ENCODE measurements at places on chromosomes 7 and 10.

DNA sequence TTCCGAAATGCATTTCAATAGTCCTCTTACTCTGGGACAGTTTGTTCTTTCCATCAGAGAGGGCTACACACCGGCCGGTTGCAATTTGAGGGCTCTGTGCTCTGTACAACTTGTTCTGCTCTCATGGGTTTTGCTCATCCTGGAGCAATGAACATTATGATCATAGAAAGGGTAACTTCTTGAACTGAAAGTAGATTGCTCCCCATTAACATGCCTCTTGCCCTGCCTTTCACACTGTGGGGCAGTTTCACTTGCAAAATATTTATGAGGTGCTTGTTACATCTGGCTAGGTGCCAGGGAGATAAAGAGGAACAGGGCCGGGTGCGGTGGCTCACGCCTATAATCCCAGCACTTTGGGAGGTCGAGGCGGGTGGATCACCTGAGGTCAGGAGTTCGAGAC, 97.3 kb upstream of the MPP7 start:
- no peak for DNase-seq

DNA sequence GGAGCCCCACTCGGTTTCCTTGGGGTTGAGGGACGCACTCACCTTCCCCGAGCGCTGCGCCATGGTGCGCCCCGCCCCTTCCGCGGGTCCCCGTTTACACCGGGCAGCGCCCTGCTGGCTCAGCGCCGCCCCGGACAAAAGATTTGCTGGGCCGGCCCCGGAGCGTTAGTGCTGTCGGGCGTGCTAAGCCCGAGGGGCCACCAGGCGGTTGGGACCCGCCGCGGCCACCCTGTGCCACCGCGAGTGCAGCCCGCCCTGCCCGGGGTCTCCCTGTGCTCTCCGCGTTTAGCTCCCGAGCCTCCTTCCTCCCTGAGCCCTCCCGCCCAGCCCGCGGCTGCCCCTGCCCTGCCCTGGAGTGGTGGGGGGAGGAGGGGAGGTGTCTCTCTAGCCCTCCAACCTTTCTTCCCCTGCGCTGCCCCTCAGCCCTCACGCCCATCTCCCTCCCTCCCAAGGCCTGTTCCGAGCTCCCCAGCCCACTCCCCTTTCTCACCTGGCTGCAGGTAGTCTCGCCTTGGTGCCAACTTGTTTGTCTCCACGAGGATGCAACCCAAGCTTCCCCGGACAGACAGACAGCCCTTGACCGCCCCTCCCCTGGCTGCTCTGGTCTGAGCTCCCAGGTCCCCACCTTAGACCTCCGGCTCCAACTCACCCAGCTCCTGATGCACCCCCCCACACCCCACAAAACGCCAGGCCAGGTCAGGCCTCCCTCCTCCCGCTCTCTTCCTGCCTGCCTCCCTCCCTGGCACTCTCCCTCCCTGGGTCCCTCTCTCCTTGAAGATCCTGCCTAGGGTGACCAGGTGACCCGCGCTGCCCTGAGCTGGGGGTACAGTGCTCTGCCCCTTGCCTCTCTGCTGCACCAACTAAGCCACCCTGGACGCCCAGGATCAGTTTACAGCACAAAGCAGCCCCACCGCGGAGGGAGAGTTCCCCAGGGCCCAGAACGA, at the start of gene CRYGN:
CRYGN (minus strand) TSS at position 287 of the 944 bp plus-strand sequence; CDS start at position 63, 224 bp downstream.
- DNase-seq = no peak

DNA sequence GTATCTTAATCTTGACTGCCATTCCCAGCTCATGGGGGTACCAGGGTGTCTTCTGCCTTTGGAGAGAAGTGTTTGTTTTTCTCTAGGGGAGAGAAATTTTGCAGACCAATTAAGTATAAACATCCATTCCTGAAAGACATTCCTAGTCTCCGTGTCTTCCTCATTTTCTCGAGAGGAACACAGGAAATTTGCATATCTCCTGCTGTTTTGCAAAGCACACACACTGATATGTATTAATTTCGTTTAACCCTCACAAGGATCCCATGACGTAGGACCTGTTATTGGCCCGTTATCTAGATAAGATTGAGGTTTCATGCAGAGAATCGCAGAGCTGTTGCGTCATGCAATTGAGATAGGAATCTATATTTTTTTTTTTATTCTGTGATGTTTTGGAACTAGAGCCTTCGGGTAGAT, 944 bp downstream of the RHBDD2 start:
- DNase-seq = no peak

DNA sequence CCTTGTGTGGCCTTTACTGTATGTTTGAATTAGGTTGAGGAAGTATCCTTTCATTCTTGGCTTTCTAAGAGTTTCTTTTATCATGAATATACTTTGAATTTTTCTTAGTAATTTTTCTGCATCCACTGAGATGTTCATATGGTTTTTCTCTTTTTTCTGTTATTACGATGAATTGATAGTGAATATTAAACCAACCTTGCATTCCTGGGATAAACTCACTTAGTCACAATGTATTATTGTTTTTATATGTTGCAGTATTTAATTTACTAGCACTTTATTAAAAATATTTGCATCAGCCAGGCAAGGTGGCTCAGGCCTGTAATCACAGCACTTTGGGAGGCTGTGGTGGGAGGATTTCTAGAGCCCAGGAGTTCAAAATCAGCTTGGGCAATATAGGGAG, 15.3 kb upstream of the RBM33 start:
- no peak for DNase-seq

DNA sequence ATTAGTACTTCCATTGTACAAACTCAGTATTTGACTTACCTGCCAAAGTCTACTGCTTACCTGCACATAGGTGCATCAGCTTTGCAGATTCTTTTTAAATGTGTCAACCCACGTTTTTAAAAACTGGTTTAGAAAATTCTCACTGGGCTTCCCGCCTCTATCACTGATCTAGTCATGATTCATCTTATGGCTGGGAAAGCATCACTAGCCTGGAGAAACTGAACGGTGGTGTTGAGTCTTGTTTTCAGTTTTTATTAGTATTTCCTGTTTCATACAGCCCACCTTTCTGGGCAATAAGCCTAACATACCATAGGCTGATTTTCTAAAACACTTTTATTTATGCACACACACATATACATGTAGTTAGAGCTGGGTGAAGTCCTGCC, 19.7 kb downstream of the DOCK1 start:
- no peak for DNase-seq

DNA sequence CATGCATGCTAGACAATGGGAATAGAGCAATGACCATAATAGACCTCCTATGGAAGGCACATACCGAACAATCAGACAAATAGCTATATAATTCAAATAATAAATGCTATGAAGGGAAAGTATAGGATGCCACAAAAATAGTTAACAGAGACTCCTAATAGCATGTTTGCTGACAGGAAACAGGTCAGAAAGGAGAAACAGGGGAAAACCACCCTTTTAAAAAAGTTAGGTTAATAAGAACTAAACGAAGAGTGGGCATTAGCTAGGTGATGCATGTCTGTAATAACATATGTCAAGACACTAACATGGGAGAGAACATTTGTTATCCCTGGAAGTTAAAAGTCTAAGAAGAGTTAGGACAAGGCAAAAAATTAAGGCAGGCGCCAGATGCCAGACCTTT, 58.9 kb downstream of the ABI1 start:
- DNase-seq = no peak

DNA sequence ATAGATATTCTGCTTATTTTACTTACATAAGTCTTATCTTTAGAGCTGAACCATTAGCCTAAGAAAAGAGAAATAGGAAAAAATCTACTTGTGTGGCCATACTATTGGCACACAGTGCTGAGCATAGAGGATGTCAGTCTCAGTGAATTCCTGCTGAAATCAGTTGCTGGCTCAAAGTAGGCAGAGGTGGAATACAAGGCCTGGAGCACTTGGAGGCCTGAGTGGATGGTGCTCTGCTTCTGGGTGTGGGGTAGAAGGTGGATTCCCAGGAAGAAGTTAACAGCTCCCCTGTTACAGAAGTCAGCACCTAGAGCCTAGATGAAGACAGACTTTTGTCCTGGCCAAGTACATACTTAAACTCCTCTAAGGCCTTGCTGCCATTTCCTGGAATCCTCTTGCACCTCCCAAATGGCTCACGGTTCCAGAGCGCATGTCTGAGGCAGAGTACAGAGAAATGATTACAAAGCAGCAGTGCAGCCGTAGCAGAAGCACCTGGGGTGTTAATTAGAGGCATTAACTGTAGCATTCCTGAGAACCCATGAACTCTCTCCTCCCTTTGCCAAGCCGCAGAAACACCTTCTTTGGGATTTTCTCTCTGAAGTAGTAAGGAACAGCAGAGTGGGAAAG, 18.0 kb upstream of the XPNPEP1 start:
- DNase-seq = no peak

DNA sequence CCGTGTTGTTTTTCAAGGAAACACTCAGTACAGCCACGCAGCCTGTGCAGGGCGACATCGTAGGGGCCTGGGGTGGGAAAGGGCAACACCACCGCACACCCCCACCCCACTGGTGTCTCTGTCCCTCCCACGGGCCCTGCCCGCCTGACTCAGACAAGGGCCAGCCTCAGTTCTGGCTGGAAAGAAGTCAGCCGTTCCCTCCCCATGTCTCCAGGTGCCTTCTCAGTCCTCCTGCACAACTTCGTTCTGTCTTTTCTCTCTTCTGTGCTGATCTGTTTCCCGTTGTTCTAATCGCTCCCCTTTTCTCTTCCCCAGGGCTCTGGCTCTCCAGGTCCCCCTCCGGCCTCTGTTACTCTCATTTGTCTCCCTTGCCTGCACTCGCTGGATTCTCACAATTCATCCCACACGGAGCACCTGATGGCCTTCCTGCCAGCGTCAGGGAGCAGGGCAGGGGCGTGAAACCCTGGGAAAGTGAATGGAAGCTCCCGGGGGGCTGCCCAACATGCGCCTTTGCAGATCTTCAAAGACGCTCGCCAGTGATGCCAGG, 97.7 kb downstream of the WDR37 start:
- DNase-seq = no peak

- DNase-seq = no peak
Measured at GRCh38 chr10:44333511-44333910, 51.4 kb downstream of the CXCL12 start.

GRCh38 chr7:137342265-137342664, 1.3 kb downstream of the PTN start:
- DNase-seq = no peak

DNA sequence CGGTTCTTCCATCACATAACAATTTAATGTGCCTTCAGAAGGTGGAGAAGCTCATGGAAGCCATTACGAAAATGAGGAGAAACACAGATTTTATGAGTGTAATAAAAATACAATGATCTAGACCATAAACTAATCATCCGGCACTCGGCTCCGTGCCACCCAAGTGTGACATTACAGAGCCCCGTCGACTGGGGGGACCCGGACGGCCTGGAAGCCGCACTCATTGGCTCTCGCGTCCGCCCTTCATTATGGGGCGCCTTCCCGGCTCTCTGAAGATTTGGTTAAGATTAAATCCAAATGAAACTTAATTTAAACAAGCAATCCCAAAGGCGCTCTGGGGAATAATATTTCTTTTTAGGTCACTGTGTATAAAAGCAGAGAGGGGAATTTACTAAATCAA, 242.6 kb downstream of the DNAJB6 start:
- DNase-seq = no peak

GRCh38 chr7:142896151-142896550, 10.6 kb upstream of the TRPV6 start:
- no peak for DNase-seq

- no peak for DNase-seq
Measured at GRCh38 chr7:88789480-88790064, 6.0 kb downstream of the TEX47 start.

DNA sequence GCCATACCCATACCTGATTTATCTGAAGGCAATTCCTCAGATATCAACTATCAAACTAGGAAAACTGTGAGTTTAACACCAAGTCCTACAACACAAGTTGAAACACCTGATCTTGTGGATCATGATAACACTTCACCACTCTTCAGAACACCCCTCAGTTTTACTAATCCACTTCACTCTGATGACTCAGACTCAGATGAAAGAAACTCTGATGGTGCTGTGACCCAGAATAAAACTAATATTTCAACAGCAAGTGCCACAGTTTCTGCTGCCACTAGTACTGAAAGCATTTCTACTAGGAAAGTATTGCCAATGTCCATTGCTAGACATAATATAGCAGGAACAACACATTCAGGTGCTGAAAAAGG, 69.0 kb upstream of the RSBN1L start:
- DNase-seq = no peak

DNA sequence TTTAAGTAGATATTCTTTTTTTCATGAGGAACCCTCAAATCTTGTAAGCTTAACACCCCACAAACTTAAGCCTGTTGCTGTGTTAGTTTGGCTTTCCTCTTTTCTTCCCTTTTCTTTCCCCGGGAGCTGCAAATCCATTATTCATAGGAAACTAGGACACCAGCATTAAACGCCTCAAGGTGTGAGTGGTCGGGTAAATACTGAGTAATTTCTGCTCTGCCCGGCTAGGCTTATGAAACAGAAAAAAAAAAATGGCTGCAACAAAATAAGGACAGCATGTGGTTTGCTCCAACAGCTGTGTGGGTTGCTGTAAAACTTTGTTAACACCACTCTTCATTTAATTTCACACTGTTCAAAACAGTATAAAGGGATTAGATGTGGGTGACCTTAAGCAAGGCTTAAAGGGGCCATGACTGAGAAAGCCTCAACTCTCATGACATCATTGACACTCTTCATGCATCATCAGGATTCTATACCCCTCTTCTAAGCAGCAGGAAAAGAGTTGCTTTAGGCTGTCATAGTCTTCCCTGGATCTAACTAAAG, 104.1 kb downstream of the AOAH start:
- no peak for DNase-seq

- no peak for DNase-seq
Measured at GRCh38 chr7:129264534-129264933, 39.7 kb downstream of the AHCYL2 start.

- DNase-seq = no peak
Measured at GRCh38 chr10:128286141-128286761, 160.0 kb upstream of the MKI67 start.

DNA sequence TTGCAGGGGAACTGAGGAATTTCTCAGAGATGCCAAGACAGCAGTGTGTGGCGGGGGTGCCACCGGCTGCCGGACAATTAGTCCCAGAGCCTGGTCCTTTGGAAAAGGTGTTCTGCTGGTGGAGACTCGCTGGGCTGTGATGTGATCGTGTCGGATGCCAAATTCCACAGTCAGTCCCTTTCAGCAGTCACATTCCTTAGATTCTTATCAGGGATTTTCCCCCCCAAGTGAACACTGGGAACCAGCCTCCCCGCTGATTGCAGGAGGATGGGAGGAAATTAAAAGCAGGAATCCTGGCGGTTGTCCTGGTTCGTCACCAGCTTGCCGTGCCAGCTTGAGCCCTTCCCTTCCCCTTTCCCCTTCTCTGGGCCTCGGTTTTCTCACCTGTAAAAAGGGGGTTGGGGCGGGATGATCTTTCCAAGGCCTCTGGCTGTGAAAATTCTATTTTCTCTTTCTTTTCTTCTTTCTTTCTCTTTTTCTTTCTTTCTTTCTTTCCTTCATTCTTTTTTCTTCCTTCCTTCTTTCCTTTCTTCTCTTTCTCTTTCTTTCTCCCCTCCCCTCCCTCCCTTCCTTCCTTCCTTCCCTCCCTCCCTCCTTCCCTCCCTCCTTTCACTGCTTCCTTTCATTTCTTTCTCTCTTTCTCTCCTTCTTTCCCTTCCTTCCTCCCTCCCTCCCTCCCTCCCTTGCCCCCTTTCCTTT, 39.6 kb downstream of the COL26A1 start:
- DNase-seq = no peak

Data from NCI-H187 (cell line).